ENCODE measurements at places on chromosomes 7 and 10.

DNA sequence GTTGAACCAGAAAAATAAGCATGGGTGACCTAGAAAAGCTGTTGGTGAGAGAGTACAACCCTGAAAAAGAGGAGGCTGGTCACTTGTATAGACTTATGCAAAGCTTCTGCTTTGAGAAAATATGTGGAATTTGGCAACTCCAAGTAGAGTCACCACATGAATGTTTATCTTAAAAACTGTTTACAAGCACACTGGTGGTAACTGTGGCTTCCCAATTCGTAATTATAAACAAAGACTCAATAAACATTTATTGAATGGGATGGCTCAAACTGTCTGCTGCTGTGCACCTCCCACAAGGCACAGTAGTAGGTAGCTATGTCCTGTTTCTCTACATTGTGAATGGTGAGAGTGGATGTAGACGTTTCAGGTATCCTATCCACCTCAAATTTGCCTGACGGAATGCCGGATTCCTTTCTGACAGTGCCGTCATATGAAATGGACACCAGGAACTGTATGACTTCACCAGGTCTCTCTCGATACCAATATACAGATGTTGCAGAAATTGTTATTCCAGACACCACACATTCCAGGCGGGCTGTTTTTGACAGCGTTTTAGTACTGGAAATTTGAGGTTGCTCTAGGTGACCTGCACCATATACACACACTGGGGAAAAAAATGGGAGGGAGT, 43.4 kb upstream of the TARP start:
- no peak for DNase-seq

DNA sequence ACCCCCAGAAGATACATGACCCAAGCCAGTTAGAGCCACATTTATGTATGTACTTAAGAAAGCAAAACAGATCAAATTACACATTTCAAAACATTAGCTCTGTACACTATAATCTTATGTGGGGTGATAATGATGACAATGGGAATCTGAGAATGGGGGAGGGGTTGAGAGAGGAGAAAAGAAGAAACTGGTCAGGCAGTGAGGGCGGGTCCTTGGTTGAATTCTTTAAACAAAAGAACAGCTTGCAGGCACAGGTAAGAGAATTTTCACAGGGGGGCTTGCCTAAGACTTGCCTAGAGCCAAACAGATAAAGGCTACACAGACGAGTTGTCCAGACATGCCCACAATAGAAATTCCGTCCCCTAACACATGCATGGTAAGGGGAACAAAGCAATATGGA, 76.8 kb upstream of the PTER start:
- DNase-seq: no peak

DNA sequence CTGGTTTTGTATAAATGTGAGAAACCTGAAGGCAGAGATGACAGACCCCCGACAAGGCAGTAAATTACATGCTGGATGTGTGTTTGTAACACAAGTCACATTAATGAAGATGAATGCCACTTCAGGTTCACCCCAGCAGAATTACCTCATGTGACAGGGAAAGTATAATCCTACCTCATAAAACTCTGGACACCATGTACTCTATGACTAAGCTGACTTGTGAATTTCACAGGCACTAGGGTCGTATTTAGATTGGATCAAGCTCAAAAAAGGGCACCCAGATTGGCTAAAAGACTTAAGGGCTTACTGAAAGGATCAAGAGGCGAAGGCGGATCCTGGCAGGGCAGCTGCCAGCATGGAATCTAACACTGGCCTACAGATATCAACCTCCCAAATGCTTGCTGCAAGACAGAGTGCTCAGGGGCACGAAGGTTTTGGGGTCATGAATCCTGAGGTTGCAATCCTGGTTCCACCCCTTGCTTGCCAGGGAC, 161.4 kb downstream of the PIP4K2A start:
- no peak for DNase-seq

DNA sequence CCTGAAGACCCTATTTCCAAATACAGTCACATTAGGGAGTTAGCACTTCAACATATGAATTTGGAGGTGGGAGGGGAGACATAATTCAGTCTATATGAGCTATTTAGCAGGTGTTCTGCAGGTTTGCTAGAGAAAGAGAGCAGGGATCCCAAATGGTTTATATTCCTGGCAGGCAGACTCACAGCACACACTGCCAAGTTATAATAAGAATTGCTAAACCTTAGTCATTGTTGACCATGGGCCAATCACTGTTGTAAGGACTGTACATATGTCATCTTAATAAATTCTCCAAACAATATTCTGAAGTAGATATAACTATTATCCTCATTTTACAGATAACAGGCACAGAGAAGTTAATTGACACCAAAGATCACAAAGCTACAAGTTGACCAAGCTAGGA, 1.5 kb upstream of the CCDC3 start:
- no peak for DNase-seq

DNA sequence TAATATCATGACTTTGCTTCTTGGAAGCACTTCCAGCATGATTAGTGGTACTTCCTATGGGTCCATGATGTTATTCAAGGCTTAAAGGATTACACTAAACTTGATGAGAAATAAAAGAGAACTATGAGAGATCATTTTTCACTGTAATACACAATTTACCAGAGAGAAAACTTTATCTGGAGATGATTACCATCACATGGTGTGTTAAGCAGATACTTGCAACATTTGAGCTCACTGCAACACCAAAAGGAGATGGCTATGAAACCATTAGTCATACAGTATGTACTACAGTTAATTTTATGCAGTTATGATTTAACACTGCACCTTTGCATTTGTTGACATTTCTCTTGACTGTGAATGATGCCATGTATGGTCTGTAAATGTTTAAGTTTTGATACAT, 311.3 kb upstream of the AOAH start:
- DNase-seq: no peak

- DNase-seq: no peak
Observed at GRCh38 chr7:20661884-20662283, 46.4 kb downstream of the ABCB5 start.

DNA sequence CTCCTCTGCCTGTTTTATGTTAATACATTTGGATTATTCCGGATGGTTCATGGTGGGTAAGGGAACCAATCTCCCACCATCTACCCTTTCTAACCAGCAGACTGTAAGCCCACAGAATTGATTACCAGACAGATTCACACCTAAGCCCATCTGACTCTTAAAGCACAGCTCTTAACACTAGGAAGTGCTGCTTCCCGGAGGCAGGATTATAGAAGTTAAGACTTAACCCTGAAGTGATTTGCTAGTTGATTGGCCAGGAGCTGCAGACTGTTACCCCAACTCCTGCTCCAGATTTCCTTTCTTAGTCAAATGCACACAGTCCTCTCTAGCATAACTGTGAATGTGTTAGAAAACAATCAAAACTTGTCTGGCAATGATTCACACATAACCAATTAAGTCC, 221.7 kb downstream of the CDK14 start:
- no peak for DNase-seq

GRCh38 chr7:112573302-112574039, 92.7 kb downstream of the LSMEM1 start:
- no peak for DNase-seq

- peak; percentile 8 for DNase-seq
Observed at GRCh38 chr7:25073451-25073850, 51.6 kb downstream of the CYCS start.

DNA sequence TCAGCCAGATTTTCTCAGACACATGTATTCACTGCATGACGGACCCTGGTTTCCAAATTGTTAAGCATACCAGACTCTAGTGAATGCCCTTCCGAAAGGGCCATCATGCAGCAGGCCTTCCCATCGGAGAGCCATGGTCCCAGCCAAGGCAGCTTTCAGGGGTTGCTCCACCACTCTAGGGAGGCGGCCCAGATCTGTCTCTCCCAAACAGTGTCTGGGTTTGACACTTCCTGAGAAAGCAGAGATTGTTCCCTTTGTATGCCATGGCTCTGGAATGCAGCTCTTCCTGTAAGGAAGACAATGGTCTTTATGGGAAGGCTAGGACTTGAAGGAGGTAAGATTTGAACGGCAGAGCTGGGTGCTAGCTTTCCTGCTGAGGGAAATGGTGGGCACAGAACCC, 178.8 kb upstream of the BMPER start:
- DNase-seq: no peak

DNA sequence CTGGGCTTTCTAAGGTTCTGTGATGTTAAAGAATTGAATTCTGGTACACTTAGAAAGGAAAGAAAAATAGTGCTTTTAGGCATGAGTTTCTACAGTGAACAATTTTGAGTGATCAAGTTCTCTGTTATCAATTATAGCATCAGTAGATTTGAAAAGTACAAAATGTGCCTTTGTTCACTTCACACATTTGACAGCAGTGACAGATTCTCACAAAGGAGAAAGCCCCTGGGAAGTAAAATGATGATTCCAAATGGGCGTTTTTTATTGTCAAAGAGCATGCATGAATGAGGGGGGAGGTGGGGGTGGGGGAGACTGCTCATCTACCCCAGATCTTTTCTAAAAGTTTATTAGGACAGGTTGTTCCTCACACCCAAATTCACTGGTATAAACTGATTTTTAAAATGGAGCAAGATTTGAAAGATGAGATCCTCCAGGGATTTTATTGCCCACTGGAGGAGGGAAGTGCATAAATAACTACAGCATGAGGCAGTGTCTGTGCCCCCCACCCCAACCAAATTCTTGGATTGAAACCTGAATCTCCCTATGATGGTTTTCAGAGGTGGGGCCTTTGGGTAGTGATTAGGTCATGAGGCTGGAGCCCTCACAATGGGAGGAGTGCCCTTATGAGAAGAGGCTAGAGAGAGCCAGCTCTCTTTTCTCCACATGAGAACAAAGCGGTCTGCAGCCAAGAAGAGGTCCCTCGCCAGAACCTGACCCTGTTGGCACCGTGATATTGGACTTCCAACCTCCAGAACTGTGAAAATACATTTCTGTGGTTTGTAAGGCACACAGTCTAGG, 79.5 kb downstream of the AOAH start:
- no peak for DNase-seq

GRCh38 chr7:78620920-78621319, 822.3 kb downstream of the PHTF2 start:
- DNase-seq: no peak

- no peak for DNase-seq
Observed at GRCh38 chr7:7702826-7703225, 15.6 kb downstream of the RPA3 start.

- no peak for DNase-seq
Observed at GRCh38 chr10:103616705-103617601, 123.4 kb downstream of the NEURL1 start.

DNA sequence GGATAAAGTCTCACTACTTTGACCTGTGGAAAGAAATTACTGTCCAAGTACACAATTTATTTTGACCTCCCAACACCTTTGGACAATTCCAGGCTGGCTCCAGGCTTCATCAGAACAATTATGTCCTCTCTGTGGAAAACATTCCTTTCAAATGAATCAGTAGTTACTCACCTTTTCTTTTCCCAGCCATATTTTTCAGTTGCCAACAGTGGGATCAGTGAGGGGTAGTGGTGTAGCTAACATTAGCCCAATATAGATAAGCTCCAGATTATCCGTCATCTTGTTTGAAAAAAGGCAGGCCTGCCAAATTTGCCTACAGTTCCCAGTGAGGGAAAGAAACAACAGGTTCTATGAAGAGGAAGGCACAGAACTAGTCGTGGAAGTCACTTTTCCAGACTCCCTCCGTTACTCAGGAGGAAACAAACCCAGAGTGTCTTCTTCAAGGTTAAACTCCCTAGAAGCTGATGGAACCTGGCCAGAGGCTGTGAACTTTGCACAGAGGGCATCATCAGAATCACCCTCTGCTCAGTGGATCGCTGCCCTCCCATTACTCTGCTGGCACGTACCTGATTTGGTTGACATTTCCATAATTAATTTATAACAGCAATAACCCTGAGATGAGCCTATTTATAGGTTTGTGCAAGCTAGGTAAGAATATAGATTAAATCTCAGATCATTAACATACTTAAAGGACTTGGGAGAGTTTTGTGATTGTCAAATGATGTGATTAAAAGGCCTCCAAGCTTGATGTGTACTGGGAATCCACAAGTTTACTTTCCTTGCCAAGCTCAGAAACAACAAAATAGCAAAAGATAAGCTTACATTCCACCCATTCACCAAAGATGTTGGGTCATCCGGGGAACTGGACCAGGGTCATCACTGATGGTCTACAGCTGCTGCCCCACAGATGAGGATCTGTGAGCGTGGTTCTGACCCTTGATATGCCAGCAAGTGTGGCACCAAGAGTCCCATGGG, 654.6 kb upstream of the GALNT17 start:
- DNase-seq: no peak

GRCh38 chr7:149070372-149071125, 20.0 kb downstream of the ZNF786 start:
- DNase-seq: no peak

DNA sequence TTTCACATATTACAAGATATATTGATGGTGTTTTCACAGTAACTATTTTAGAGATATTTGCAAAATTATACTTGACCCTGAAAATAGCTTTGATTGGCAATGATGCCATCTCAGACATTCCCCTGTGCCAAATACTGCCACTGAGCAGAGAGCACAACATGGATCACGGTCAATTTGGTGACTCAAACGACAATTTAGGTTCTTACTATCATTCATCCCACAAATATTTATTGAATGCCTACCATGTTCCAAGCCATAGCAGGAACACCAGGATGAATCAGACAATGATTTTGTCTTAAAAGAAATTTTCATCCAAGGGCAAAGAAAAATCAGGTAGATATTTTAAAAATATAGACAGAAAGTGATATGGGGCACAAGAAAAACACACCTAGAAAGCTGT, 153.2 kb upstream of the ADO start:
- no peak for DNase-seq

DNA sequence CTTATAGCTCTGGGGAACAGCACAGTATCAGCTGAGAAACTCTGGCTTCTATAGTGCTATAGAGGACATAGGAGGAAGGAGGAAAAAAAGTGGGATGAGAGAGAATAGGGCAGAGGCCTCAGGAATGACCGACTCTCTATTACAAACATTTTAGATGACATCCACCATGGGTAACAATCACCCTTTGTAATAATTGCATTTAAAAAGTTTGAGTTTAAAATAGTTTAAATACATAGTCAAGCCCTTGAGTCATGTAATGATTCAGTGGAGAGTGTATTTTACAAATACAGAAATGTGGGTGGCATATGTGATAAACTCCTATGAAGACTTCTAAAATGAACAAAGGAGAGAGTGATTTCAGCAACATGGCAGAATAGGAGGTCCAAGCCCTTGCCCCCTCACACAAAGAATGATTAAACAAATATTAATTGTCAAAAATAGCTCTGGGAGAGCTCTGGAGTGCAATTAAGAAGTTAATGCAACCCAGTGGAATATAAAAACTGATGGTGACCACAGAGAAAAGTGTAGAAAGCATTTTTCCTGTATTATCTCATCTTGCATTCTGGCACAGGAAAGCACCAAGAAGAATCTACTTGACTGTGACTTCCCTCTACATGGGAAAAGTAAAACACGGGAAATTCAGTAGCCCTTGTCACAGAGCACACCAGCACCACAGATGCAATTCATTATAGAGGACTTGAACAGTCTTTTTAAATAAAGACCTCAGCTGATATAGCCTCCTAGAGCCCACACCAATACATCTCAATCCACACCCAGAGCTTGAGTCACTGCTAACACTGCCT, 569.0 kb upstream of the SORCS1 start:
- DNase-seq: no peak

Measured in anterior cingulate cortex (tissue), 58 donors.